ENCODE measurements at places on chromosomes 5 and 9.

DNA sequence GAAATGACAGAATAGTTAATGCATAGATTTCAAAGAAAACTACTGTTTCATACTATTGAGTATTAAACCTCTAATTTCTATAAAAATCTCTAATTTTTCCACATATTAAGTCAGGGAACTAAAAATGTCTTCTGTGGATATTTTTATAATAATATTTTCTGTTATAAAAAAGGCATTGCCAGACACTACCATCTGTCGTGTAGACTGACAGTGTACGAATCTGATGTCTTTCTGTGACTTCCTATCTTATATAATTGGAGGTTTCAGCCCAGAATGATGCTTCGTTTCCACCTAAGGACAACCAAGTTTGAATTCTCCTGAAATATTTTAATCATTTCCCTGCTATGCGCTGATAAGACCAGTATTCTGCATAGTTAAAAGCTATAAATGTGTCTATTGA lies 456.6 kb upstream of the ARRDC3 start:
- DNase-seq, result no peak

GRCh38 chr5:73694089-73694488 lies 68.1 kb downstream of the ARHGEF28 start:
- DNase-seq, result no peak

DNA sequence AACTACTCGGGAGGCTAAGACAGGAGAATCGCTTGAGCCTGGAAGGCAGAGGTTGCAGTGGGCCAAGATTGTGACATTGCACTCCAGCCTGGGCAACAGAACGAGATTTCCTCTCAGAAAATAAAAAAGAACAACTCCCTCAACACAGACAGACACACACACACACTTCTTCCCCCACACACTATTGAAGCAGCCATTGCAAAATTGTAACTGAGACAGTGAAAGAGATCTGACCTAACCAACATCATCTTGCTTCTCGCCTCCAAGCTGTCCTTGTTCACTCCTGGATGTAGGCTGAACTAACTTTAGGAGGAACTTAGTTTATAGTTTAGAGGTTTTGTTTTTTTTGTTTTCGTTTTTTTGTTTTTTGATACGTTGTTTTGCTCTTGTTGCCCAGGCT lies 13.0 kb upstream of the PLIN2 start:
- DNase-seq, result no peak

GRCh38 chr9:25964239-25964638 lies 286.0 kb upstream of the TUSC1 start:
- DNase-seq, result peak; percentile 1
